ENCODE measurements at places on chromosomes 2 and 18.

DNA sequence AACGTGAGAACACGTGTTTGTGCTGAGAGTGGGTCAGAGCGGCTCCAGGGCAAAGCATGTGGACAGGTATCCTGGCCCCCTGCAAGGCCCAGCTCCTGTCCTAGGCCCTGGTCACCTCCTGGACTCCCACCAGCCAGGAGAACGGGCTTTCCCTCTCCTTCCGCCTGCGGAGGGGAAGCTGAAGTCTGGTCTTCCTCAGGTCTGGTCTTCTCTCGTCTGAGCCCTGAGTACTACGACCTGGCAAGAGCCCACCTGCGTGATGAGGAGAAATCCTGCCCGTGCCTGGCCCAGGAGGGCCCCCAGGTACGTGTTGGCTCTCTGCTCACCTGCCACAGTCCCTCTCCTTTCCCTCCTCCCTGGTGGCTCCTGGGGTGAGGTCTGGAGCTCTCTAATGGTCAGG lies 963 bp downstream of the GNLY start:
- DNase-seq = no peak

GRCh38 chr2:231317579-231317978 lies 77.9 kb upstream of the B3GNT7 start:
- DNase-seq = no peak

DNA sequence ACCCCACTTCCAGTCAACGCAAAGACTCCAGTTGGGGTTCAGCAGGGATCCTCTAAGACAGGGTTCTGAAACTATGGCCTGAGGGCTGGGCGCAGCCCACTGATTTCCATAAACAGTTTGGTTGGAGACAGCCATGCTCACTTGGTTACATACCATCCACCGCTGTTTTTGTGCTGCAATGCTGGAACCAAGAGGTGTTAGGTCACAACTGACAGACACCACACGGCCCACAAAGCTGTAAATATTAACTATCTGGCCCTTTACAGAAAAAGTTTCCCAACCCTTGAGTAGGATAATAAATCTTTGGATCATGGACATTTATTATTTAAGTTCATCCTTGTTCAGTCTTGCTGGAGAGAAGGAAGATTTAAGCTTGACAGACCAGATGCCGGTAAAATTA lies 8.4 kb upstream of the CD226 start:
- no peak for DNase-seq

DNA sequence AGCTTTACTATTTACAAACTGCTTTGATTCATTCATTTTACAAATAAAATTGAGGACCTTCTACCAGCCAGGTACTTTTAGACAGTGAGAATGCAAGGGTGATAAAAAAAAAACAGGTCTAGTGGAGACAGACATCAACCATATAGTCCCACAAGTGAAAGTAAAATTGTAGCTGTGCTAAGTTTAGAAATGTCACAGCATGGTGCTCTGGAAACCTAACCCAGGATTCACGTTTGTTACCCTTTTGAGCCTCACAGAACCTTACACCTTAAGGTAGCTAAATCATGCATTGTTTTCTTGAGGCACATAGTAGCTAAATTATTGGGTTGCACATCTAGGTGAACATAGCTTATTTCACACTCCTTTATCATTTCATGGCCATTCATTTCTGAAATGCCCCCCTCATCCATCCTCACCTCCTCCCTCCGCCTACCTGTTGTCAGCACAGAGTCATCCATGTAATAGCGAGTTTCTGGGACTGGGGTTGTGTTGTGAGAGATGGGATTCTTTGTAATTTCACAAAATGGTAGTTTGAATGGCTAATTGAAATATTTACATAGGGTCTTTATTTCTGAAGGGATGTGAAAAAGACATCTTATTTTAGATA lies 7.1 kb downstream of the MTA3 start:
- DNase-seq = no peak

DNA sequence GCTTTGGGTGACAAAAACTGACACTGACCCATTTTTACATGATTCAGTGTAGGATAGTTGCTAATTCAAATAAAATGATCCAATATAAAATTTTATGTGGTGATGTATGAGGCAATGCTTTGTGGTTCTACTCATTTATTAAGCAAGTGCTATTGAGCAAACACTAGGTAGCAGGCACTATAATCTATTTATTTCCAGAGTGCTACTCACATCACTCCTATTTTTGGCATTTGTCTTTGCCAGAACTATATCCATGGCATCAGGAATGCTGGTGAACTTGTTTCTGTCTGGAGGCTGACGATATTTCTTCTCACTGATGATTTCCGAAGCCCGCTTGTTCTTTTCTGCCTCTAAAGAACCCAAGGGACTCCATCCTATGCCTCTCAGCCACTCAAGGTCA lies 84.3 kb downstream of the NEB start:
- DNase-seq = no peak

DNA sequence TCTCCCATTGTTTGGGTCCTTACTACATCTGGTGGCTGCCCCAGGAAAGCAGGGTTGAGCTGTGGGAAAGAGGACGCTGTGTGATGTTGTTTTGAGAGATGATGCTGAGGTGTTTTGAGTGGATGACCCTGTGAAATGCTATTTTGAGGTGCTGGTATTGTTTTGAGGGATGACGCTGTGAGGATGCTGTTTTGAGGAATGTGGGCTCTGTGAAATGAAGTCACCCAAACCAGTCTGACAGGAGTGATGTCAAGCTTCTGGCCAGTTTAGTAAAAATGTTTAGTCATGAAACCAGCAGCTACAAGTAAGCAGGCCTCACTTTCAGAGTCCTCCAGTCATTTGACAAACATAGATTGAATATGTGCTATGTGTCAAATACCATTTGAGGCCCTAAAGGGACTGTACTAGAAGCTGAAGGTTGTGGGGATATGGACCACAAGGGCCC lies 16.1 kb upstream of the PUM2 start:
- DNase-seq = no peak

- DNase-seq = peak; percentile 60
Observed at GRCh38 chr2:240229603-240230235, 89.3 kb upstream of the OTOS start.

- no peak for DNase-seq
Observed at GRCh38 chr2:71467180-71467815, 13.9 kb downstream of the DYSF start.

GRCh38 chr18:8948471-8949149 lies 153.9 kb upstream of the NDUFV2 start:
- DNase-seq = no peak

DNA sequence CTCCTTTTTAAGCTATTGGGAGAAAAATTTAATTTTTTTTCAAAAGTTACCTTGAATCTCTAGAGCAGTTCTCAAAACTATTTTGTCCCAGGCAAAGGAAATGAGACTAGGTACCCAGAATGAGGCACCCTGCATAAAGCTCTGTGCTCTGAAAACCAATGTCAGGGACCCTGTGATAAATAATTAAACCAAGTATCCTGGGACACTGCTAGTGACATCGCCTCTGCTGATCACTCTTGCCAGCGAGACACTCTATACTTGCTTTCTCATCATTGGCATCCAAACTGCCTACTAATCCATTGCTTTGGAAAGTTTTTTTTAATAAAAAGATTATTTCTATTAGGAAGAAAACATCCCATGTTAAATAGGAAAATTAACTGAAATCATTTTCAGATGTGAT lies 1.4 kb downstream of the GKN1 start:
- DNase-seq = no peak

- DNase-seq = no peak
Observed at GRCh38 chr2:85288244-85288725, 39.5 kb downstream of the TGOLN2 start.

GRCh38 chr2:42359304-42359964 lies 1.6 kb downstream of the COX7A2L start:
- DNase-seq = peak; percentile 23

DNA sequence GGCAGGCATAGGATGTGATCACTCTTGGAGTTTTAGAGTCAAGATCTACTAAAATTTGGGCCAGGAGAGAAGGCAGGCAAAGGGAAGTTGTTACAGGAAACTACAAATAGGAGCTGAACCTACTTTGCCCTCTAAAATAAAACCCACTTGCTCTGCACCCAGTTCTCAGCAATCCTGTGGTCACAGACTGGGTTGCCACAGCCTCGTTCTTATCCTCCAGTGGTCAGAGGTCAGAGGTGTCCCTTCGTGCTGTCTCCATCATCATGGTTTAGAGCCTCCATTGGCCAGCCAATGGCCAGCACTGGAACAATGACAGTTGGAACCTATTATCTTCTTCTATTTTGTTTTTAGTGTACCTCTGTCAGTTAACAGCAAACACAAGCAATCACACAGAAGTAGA lies 90.7 kb upstream of the TNP1 start:
- DNase-seq = no peak

DNA sequence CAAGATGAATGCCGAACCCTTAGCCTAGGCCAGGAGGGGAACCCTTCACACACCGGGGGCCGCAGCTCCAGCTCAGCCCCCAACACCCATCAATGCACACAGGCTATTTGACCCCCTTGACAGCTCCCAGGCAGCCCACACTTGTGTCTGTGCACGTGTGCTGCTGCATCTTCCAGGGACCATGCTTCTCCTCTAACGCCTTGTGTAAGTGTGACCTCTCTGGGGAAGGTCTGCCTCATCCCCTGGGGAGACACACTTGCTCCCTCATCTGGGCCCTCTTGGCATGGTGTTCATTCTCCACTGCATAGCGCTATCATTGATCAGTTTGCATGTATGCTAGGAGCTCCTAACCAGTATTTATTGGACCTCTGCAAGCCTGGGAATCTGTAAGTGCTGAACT lies 120.0 kb upstream of the FHL2 start:
- DNase-seq = peak; percentile 36

GRCh38 chr18:62399276-62399675 lies 74.2 kb downstream of the TNFRSF11A start:
- no peak for DNase-seq

DNA sequence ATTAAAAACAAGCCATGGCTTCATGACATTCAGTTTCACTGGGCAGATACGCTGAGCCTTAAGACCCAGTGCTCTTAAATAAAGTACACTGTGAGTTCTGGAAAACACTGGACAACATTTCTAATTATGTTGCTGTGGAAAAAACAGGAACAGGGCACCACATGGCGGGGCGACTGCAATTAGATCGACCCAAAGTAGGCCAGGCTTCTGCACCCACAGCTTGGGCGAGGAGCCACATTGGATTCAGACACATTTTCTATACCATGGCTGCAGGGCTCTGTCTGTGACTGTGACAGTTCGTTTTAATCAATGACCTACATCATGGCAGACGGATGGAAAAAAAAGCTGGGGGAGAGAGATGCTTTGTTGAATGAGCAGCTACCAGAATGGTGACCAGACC lies 227.2 kb upstream of the HS6ST1 start:
- no peak for DNase-seq

DNA sequence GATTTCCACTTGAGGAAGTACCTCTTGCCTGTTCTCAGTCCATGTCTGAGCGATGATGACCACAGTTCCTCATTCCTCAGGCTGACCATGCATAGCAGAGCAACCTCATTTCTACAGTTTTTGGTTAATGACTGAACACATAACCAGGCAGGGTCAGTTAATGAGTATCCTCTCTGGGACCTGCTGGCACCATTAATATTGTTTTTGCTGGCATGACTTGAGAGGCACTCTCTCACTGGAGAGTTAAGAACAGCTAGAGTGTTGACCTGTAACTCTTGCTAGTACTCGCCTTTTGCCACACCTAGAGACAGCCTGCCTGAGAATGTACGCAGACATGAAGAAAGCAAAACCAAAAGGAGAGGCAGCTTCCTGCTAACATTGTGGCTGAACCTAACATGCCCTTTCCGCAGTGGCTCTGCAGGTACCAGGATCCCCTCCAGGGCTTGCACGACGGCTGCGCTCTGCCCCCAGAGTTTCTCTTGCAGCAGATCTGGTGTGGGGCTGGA lies 23.9 kb downstream of the PECR start:
- peak; percentile 62 for DNase-seq

GRCh38 chr2:20642055-20642971 lies 8.6 kb downstream of the HS1BP3 start:
- DNase-seq = peak; percentile 78

GRCh38 chr2:229857634-229858033 lies 64.2 kb downstream of the TRIP12 start:
- DNase-seq = no peak

- DNase-seq = no peak
Observed at GRCh38 chr2:20654535-20654813, 3.6 kb upstream of the HS1BP3 start.

- DNase-seq = peak; percentile 79
Observed at GRCh38 chr2:113342650-113343049, 63.9 kb upstream of the PAX8 start.

- DNase-seq = no peak
Observed at GRCh38 chr2:104840156-104840555, 13.8 kb upstream of the POU3F3 start.

DNA sequence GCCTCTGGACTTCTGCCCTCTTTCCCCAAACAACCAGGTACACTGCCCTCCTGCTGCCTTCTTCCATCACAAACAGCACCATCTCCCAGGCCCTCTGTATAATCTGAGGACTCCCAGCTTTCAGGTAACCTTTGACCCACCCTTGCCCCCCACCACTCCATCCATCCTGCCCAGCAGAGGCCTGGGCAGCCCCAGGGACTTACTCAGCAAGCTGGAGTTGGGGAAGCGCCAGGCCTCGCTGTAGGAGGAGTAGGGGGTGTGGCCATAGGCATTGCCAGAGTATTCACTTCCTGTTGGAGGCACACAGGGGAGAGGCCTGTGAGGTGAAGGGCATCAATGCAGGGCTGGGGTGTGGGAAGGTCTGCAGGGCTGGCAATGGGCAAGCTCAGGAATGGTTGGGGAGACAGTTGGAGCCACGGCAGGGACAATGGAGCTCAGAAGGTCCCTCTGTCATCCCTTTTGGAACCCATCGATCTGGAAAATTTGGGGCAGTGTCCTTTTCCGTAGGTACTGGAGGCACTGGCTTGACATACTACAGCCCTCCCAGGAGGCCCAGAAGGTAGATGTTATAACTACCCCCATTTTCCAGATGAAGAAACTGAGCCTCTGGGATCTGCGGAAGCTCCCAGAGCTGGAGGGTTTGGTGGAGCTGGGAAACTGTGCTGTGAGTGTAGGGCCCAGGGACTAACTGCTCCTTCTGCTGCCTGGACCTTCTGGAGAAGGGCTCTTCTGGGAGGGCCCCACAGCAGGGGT lies 46.3 kb downstream of the PSD4 start:
- DNase-seq = peak; percentile 69

GRCh38 chr2:19711470-19712372 lies 190.1 kb downstream of the TTC32 start:
- DNase-seq = peak; percentile 34

All from NB4 (cell line).